ENCODE measurements at places on chromosomes 6 and 20.

- no peak for DNase-seq
Measured at GRCh38 chr6:168226061-168226752, 93.4 kb downstream of the DACT2 start.

DNA sequence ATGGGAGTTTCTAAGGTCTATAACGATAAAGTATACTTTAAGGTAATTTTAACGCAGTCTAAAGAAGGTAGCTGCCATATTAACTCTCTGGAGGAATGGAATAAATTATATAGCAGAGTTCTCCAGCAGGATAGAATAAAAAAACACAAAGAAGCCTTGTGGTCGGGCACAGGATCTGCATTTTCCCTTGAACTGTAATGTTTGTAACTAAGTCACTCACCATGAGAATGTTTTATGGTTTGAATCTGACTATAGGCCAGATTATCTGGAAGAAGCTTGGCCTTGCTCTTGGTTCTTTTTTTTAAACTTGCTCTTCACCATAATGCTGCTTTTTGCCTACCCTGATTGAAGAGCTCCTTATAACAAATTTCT, 238.8 kb upstream of the NOX3 start:
- DNase-seq: no peak

GRCh38 chr6:136403110-136403980, 113.7 kb upstream of the BCLAF1 start:
- no peak for DNase-seq

DNA sequence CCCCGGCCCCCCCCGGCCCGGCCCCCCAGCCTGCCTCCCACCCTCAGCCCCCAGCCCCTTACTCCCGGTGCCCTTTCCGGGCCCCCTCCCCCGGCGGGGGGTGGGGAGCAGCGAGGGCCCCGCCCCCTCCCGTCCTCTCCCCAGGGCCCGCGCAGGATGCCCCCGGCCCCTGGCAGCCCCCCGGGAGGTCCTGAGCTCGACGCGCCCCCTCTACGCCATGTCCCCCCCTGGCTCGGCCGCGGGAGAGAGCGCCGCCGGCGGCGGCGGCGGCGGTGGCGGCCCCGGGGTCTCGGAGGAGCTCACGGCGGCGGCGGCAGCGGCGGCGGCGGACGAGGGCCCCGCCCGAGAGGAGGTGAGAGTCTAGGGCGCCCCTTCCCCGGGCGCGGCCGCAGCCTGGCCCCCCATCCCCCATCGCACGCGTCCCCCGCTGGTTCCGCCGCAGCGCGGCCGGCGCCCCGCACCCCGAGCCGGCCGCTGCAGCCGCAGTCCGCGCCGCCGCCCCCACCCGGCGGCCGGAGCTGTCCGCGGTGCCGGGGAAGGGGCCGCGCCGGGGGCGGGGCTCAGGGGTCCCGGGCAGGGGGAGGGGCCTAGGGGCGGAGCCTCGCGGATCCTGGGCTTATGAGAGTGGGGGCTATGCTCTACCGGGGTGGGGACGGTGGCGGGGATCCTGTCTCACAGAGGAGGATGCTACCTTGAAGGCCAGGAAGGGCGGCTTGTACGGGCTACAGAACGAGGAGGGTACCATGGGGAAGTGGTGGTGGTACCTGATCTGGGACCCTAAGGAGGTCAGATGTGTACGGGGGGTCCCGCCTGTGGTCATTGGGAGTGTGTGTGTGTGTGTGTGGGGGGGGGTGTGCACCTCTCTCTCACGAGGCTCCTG, 516 bp downstream of the TMEM151B start:
- no peak for DNase-seq

GRCh38 chr6:119077391-119077642, 1.1 kb downstream of the FAM184A start:
- DNase-seq: no peak

DNA sequence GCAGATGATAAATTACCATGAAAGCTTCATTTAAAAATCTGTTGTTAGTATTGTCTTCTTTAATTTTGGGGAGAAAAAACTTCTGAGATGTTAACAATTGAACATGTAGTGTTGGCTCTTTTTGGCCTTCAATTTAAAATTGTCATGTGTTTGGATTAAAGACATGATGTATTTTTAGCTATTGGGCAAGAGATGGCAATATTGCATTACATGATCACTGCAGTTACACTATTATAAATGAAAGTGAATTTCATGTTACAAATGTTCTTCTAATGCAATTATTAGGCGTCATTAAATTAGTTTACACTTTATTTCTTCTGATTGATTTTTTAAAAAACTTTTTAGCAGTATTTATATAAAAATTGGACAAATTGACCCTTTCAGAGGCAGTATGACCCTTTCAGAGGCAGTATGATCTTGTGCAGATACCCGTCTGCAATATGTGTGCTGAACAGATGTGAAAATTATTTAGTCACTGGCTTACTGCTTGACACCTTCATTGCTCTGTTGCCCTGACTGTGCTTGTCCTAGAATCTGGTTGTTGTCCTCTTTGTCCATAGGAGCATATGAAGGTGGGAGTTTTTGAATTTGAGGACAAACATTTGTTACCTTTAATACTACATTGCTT, 25.8 kb downstream of the CDKAL1 start:
- DNase-seq: no peak

- DNase-seq: no peak
Measured at GRCh38 chr6:167116109-167116837, 6.6 kb upstream of the CCR6 start.

DNA sequence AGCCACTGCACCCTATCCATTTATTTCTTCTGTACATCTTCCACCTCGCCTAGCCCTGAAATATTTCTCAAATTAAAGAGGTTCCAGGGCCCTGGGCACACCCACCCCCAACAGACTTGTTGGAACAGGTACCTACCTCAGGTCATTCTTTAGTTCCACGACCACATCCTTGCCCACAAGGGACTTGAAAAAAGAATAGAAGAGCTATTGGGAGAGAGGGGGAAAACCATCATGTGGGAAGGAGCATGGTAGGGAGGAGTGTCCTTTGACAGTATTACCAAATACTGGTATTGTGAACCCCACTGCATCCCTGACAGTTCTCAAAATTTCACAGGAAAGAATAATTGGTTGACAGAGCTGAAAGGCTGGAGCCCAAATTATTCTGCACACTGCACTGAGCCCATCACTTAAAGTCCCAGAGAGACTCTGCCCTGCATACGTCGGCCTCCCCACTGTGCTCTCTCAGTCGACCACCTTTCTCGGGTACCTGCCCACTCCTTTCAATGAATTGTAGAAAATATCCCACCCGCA, 762 bp downstream of the LSM2 start:
- no peak for DNase-seq

GRCh38 chr6:151683381-151683780, 124.1 kb upstream of the ESR1 start:
- DNase-seq: no peak

GRCh38 chr6:169880516-169880915, 129.1 kb downstream of the ERMARD start:
- DNase-seq: no peak

DNA sequence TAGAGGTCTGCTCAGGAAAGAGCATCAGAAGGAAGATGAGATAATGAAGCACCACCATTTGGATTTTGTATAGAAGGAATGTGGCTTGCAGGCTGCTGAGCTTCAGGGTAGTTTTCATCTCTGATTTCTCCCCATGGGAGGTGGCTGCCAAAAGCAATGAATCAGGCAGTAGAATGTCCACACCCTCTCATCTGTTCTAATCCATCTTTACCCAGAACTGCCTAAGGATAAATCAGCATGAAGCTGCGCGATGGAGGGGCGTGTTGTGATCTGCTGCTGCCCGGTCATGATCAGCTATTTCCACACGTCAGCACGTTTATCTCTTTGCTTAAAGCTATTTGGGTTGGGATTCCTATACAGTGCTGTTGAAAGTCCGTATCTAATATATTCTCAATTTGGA, 295.4 kb downstream of the FOXA2 start:
- DNase-seq: no peak

GRCh38 chr6:105120570-105120969, 59.2 kb downstream of the POPDC3 start:
- no peak for DNase-seq

- DNase-seq: no peak
Measured at GRCh38 chr20:33099843-33100538, 20.5 kb downstream of the BPIFB4 start.
